ENCODE measurements at places on chromosomes 2 and 18.

DNA sequence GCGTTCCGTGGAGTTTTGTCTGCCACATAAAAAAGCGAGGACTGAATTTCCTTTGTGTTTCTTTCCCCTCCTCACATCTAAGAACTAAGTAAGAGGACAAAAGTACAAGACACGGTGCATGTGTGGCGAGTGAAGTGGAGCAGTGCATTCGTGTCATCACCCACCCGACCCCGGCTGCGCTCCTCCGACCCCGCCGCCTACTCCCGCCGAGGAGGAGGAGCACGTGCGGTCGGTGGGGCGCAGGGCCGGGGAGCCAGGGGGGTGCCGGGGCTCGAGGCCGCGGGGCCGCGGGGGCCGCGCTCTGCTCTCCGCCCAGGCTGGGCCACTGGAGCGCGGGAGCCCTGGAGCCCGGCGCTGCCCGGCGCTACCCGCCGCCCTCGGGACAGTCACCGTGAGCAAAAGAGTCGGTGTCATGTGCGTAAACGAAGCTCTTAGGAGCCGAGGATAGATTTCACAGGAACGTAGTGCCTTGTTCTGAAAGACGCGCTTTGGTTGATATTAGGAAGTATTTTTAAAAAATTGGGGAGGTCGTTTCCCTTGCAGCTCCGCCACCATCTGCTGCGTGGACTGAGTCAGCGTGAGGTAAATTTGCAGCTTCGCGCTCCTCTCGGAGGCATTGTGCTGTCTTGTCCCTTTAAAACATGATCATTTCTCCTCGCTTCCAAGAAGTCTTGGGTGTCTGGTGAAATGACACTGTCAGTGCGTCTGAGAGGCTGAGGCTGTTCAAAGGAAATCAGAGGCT lies 11.0 kb downstream of the TBR1 start:
- peak; percentile 41 for DNase-seq

DNA sequence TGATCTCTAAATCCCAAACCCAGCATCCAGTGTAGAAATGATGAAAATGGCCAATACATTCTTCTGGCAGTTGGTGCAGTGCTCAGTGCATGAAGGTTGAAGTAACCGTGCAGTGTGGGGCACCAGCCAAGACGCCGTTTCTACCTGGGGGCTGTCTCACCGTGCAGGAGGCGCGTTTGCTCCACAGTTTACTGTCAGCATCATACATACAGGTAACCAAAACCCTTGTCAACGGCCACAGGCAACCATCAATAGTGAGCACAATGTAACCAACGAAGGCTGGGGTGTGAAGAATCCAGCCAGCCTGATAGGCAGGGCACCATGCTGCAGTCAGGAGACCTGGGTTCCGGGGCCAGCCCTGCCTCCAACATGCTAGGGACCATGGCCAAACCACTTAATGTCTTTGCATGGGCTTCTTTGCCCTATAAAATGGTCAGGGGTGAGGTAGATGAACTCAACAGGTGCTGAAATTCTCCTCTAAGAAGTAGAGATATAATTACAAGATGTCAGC lies 127.5 kb upstream of the ID2 start:
- DNase-seq = peak; percentile 5

GRCh38 chr18:32213693-32214092 lies 23.9 kb downstream of the MEP1B start:
- no peak for DNase-seq

GRCh38 chr2:172836347-172836821 lies 100.7 kb downstream of the RAPGEF4 start:
- no peak for DNase-seq

DNA sequence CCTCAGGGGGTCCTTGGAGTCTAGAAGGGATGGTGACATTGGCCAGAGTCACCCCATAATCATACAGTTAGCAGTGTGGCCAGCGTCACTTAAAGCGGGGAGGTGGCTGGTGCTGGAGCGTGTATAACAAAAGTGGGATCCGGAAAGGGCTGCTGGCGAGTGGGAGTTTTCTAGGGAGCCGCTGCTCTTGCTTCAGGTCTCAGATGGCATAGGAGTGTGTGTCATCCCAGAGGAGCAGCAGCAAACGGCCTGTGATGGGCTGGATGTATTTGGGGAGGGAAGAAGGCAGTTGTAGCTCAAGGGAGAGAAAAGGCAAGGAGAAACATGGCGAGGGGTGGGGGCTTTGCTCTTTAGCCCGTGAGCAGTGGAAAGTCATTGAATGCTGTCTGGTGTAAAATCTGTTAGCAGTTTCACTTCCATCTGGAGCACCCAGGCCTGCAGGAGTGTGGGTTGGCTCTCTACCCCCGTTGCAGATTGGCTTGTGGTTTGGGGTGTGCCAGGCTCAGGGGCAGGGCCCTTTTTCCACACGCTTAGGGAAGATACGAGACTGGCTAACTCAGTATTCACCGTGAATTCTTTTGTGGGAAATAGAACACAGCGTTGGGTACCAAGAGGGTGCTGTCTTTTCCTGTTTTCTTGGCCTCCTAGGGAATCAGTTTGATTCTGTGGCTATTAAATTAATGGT lies 120.5 kb downstream of the AGAP1 start:
- no peak for DNase-seq

GRCh38 chr2:128354726-128355470 lies 36.2 kb upstream of the HS6ST1 start:
- DNase-seq = no peak

- no peak for DNase-seq
Observed at GRCh38 chr2:24883946-24884345, 36.1 kb downstream of the ADCY3 start.

GRCh38 chr2:120404941-120405758 lies 59.2 kb downstream of the INHBB start:
- DNase-seq = no peak

- DNase-seq = no peak
Observed at GRCh38 chr18:32156855-32157254, 33.0 kb upstream of the MEP1B start.

DNA sequence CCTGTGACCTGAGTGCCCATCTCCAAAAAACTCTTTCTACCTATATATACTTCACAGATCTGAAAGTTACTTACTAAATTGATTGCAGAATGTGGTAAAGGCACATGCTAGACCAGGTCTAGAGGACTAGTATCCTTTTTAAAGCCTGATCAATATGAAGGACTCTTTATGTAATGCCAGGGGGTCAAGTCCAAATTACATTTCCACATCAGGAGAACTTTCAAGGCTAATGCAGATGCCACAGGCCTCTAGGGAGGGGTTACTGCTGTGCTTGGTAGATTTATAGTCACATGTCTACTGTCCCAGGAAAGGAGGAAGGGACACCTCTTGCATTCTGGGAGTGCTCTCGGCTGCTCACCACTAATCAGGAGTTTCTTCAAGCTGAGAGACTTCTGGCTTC lies 118.4 kb upstream of the NOSTRIN start:
- no peak for DNase-seq

DNA sequence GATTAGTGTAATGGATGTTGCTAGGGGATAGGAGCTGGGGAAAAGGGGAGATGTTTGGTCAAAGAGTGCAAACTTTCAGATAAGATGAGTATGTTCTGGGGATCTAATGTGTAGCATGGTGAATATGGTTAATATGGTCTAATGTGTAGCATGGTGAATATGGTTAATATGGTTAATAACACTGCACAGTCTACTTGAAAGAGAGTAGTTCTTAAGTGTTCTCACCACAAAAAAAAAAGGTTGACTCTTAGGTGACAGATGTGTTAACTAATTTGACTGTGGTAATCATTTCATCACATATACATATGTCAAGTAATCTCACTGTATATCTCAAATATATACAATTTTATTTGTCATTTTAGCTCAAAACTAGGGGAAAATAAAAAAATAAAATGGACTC lies 121.3 kb upstream of the CD226 start:
- no peak for DNase-seq

DNA sequence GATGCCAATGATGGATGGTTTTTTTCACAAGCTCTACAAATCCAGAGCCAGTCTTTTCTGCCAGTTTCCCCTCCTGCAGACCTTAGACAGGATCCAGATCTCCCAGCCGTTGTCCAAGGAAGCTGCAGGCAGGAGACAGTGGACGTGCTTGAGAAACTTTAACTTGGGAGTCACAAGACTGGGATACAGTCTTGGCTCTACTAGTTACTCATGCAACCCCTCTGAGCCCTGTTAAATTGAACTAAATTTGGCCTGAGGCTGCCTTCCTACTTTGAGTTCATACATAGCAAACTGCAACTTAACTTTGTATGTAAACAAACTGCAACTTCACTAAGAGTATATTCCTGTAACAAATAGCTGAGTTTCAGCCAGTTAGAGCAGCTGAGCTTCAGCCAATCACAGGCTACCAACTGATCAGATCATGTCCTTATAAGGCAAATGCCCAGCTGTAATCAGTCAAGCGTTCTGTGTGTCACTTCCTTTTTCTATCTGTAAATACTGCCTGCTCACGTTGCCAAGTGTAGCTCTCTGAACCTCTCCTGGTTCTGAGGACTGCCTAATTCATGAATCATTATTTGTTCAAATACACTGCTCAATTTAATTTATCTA lies 140.9 kb downstream of the CAPN13 start:
- DNase-seq = peak; percentile 21

DNA sequence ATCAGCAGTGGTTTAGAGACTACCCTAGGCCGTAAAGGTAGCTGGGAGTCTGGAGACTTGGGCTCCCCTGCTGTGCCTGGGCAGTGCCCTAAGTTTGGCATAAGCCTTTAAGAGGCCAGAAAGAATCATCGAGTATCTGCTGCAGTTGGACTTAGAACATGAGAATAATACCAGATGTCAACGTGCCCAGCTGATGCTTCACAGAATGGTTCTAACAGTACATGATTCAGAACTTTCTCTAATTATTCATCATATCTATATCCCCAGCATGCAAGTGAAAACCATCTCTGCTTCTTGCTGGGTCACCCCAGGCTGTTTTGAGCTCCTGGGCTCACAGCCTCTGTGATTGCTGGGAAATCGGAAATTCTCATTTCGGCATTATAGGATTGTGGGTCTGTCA lies 118.1 kb downstream of the NCK2 start:
- DNase-seq = no peak

GRCh38 chr2:177314722-177315264 lies 50.3 kb upstream of the NFE2L2 start:
- no peak for DNase-seq

GRCh38 chr2:235229236-235229635 lies 264.6 kb upstream of the AGAP1 start:
- DNase-seq = no peak

GRCh38 chr2:51734115-51734514 lies 702.2 kb upstream of the NRXN1 start:
- no peak for DNase-seq

- DNase-seq = no peak
Observed at GRCh38 chr18:75129717-75130477, 79.0 kb downstream of the PTGR3 start.

- no peak for DNase-seq
Observed at GRCh38 chr2:227653419-227653818, 13.2 kb upstream of the SCYGR5 start.

- no peak for DNase-seq
Observed at GRCh38 chr2:156918410-156918809, 339.1 kb upstream of the GALNT5 start.

DNA sequence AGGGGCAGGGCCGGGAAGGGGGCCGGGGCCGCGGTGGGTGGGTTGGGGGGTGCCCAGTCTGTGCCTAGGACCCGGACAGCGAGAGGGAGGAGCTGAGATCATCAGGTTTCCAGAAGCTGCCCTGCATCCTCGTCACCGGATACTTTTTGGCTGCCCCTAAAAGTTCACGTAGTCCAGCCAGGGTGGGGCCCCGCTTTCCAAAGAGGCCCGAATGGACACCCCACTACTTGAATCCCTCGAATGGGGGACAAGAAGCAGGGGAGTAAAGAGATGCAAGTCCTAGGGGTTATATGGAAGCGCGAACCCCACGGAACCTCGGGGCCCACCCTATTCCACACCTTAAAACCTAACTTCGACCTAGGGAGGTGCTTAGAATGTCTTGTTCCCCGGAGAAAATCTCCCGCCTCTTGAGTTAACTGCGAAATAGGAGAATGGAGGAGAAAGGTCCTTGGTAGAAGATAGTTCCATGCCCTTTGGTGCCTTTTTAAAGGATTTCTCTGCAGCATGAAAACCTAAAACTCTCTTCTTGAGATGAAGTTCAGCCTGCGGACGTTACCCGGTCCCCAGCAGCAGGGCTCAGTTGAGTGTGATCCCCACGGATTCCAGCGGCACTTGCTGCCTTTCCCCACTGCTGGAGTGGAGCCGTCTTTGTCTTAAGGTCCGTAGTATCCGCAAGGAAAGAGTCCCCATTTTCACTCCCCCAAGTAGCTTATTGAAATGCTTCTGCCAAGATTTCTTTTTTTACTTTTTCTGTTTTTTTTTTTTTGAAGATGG lies 2.1 kb upstream of the RNF152 start:
- DNase-seq = no peak

GRCh38 chr2:224838335-224838734 lies 122.2 kb upstream of the CCDC195 start:
- no peak for DNase-seq

- DNase-seq = no peak
Observed at GRCh38 chr2:188979187-188980114, 5.3 kb downstream of the COL3A1 start.

GRCh38 chr2:37632310-37632709 lies 39.1 kb downstream of the CDC42EP3 start:
- DNase-seq = no peak

DNA sequence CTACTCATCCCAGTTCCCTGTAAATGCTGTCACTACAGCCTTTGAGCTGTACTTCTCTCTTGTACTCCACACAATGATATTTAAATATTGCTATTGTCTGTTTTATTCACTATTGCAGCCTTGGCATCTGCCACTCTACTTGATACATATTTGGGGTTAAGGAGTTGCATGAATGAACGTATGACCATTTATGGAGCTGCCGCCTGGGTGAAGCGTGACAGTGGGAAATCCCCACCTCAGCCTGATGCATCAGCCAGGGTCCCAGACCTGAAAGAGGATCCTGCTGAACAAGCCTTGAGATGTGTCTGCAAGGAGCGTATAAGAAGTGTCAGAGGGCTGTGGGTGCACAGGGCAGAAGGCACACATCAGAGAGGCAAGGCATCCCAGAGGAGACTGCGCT lies 39.1 kb downstream of the MRPL35 start:
- DNase-seq = no peak

DNA sequence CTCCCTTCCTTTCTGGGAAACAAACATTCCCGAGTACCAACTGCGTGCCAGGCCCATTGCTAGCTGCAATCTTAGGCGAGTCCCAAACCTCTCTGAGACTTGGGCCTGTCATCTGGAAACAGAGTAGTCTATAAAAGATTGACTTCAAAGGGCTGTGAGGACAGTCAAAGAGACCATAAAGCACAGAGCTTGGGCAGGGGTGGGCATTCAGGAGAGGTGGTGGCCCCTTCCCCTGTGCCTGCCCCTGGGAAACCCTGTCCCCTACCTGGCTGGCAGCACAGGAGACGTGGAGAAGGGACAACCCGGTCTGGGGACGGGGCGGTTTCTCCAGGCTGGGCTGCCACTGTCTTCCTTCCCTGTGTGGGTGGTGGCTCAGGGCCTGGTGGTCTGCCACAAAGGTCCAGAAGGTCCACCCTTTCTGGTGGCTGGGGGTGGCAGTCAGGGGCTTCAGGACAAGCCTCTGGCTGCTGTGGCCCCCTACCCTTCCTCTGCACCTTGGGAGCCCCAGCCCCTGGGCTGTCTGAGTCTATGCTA lies 33.9 kb upstream of the FOSL2 start:
- DNase-seq = no peak

All from H9 (cell line).